ENCODE measurements at places on chromosomes 1 and 21. TPM values are rescaled to one million over a fixed set of nuclear protein-coding genes. Genes with fewer than 3 reads are reported as not detected.

MYBPH gene
- not detected for total RNA-seq

AZIN2 gene
- total RNA-seq: 10.2 TPM

NECTIN4 gene
- 7.8 TPM for total RNA-seq

NGF gene
- not detected for total RNA-seq

- no peak for DNase-seq
Observed at GRCh38 chr1:17028662-17029188, 17.0 kb upstream of the ATP13A2 start.

- DNase-seq: peak; percentile 64
Observed at GRCh38 chr1:17540255-17541001, 930 bp downstream of the ARHGEF10L start.

- DNase-seq: peak; percentile 59
Observed at GRCh38 chr1:147545133-147545532, 3.8 kb downstream of the BCL9 start.

GRCh38 chr1:18764362-18764761 is 95.1 kb downstream of the TAS1R2 start:
- DNase-seq: no peak

GRCh38 chr1:59004755-59005154 is 220.9 kb upstream of the JUN start:
- no peak for DNase-seq

- DNase-seq: no peak
Observed at GRCh38 chr1:91555074-91555730, 54.6 kb downstream of the CDC7 start.

DNA sequence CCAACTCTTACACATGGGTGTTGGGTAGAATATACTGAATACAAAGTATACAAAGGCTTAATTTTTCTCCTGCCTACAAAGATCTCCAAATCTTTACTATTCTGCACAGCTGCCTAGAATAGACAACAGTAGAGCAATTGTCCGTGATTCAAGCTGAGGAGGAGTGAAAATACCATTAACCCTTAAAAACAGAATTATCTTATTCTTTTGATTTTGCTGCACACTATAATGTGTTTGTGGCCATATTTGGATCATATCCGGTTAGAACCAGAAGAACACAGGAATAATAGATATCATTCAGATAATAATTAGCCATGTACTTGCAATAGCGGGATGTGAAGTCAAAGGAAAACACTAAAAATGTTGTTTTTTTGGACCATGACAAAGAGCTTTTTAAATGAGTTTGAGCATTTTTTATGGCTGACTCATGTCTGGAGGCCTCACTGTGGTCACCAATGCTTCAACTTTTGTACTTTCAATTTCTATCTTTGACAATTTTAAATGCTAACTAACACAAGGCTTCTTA is 197.6 kb upstream of the FOXD3 start:
- no peak for DNase-seq

DNA sequence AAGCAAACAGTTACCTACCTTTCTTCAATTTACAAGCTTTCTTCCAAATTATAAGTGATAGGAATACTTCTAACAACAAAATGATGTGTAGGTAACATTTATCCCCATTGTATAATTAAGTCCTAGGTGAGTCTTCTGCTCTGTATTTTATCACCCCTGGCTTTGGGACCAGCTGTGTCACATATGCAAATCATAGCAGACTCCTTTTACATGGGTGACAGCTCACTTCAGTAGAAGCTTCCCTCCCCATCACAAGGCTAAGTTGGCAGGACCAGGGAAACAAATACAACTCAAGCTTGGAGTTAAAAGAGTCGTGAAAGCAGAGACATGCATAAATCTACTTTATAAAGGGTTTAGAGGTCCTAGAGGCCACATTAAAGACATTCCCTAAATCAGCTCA is 121.1 kb upstream of the RUNX1 start:
- DNase-seq: no peak

DNA sequence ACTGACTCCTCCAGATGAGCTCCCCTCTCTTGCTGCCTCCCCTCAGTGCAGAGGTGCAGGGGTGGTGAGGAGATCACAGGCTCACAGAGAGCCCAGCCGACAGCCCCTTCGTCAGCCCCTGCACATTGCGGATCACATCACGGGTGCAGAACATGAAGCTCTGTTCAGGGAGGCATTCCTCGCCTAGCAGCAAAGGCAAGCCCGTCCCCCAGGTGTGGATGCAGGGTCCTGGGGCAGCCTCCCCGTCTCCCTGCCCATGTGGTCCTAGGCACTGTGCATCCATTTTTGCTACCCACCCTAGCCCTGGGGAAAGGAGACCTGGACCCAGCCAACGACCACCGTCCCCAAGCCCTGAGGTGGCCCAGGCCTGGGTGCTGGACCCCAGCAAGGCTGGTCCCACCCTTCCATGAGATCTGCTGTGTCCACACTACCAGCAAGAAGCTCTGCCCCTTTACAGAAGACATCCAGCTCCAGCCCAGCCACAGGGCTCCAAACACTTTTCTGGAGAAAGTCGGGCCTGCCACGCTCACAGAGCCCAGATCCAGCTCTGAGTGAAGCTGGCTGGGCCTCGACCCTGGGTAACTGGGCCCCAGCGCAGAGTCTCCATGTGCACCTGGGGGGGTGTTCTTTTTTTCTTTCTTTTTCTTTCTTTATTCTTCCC is 248.7 kb downstream of the NPHP4 start:
- DNase-seq: no peak

GRCh38 chr1:46421739-46422138 is 27.6 kb downstream of the FAAH start:
- no peak for DNase-seq
